Spinal cord (tissue), 10 donors: ENCODE measurements at places on chromosomes 1 and 21. TPM values are rescaled to one million over a fixed set of nuclear protein-coding genes. Genes with fewer than 3 reads are reported as not detected.

- DNase-seq, result no peak
These were observed 280.4 kb downstream of the BRINP2 start for GRCh38 chr1:177451191-177451590.

RNU1-3 gene
- polyA plus RNA-seq, result 1.2 TPM

DNA sequence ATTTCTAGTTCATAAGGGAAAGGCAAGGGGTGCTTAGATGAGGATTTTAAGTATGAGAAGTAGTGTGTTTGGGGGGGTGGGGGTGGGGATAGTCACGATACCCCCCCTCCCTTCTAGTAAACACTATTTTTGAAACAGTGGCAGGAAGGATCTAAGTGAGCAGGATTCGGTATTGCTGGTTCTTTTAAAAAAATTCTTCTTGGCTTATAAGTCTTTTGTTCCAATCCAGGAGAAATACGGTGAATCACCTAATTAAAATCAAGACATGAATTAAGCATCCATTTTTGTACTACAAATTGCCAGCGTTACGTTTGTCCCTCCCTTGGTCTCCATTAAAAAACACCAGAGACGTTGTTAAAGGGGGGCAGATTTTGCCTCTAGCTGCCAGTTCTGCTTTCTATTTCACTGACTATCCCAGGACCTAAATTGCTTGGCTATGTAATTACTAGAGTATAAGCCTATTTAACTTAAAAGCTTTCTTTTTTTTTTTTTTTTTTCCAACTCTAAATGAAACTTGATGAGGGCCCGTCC is 911 bp downstream of the LMO4 start:
- DNase-seq, result no peak

KRTAP19-1 gene
- polyA plus RNA-seq, result not detected

DNA sequence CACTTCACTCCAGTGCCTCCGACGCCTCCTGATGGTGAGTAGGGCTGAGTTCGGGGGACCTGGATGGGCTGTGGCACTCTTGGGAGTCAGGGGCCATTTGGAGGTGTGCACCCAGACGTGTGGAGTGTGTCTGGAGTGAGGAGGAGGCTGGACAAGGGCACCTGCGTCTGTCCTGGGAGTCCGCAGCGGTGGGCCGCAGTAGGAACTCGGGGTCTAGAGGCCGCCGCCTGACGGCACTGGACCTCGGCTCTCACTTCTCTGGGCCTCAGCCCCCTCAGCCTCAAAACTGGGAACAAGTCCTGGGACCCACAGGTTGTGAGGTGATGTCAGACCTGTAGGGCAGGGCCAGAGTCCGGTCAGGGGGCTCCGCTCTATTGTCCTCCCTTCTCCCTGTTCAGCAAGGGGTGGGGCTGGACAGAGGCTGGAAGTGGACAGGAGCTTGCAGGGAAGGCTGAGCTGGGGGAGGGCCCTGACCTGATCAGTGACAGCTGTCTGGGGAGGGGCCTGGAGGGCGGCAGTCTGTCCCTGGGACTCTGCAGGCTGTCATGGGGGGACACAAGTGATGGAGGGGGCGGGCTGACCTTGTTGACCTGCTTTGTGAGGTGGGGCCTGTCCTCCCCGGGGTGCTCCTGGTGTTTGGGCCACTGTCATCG is 15.5 kb downstream of the AGRN start:
- DNase-seq, result no peak

RXFP4 gene
- polyA plus RNA-seq, result not detected

MYOG gene
- polyA plus RNA-seq, result 0.29 TPM

- no peak for DNase-seq
These were observed 1.5 kb downstream of the GATAD2B start for GRCh38 chr1:153921080-153921802.
